Left lung (tissue), 14 donors: ENCODE measurements at places on chromosomes 12 and 14. TPM values are rescaled to one million over a fixed set of nuclear protein-coding genes. Genes with fewer than 3 reads are reported as not detected.

DNA sequence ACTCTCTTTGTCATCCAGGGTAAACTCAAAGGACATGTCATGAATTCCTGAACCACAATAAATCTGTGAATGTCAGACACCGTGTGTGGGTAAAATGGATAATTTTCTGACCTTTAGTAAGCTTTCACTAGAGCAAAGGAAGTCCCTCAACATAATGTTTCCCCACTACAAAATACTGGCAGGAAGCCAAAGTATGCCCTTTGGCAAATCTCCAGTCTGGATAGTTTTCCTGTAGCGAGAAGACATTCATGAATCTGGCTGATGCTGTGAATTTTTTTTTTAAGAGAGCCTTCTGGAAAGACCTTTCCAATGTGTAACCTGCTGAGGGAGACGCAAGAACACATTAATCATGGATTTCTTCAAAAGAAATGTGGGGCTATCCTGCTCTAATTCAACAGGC is 389.6 kb upstream of the DDHD1 start:
- no peak for DNase-seq

DNA sequence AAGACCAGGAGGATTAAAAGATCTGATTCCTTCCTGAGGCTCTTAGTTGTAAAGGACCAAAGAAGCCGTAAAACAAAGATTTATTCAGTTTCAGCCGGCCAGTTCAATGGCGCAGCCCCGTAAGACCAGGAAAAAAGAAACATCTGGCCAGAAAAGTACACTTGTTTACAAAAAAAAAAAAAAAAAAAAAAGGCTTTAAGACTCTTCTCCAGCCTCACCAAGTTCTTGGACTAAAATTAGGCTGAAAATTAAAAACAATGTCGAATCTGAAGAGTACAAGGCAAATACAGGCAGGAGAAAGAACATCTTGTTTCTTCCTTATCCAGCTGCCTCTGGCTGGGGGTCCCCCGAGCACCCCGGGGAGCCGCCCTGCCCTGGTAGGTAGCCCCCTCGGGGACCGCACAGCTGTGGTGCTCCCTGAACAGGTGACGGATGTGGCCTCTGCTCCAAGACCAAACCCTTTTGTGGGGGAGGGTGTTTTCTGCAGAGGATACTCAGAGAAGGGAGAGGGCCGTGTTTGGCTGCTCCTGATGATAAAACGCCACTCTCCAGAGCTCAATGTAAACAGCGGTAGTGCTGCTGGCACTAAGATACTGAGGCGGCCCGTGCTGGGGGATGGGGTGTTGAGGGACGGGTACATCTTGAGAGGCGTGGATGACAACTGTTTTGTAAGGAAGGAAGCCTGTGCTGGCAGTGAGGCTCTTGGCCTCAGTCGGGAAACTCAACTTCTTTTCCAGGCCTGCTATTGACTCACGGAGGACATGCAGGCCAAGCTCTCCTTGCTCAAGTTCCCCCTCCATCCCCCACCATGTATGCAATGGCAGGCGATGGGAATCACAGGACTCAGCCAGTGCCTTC is 201.0 kb upstream of the DIO3 start:
- DNase-seq, result no peak

GRCh38 chr12:124144531-124145194 is 150.2 kb upstream of the RFLNA start:
- no peak for DNase-seq

GRCh38 chr12:13177906-13178305 is 18.6 kb upstream of the EMP1 start:
- no peak for DNase-seq

- DNase-seq, result no peak
These were observed 46.3 kb downstream of the STON2 start for GRCh38 chr14:81353691-81354323.

- DNase-seq, result no peak
These were observed 457.1 kb downstream of the DAD1 start for GRCh38 chr14:22131749-22132476.

BMP4 gene
- polyA plus RNA-seq, result 79.9 TPM

PMEL gene
- polyA plus RNA-seq, result 2.5 TPM

CCDC175 gene
- polyA plus RNA-seq, result 0.66 TPM

CNTN1 gene
- polyA plus RNA-seq, result 53.1 TPM

DNAJC22 gene
- 7.0 TPM for polyA plus RNA-seq
